CD4-positive, alpha-beta memory T cell (primary cell): ENCODE measurements at places on chromosomes 2 and 18.

- peak; percentile 23 for DNase-seq
Measured at GRCh38 chr2:236359426-236360045, 95.3 kb upstream of the ASB18 start.

- no peak for DNase-seq
Measured at GRCh38 chr2:217250013-217250524, 390.2 kb upstream of the TNP1 start.

DNA sequence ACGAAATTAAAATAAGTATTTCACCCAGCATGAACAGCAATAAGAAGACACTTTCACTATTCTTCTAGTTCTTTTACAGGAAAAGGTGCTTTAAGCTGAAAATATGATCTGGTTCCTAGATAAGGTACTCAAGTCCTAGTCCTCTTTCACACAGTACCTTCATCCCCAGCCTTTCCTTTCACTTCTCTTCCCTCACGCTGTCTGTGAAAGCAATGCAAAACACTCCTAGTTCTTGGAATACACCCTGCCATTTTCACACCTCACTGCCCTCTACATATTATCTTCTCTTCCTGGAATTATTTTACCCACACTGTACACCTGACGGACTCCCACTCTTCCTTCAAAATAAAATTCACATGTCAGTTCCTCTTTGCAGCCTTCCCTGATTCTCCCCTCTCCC, 82.9 kb downstream of the DNAH7 start:
- DNase-seq = no peak

DNA sequence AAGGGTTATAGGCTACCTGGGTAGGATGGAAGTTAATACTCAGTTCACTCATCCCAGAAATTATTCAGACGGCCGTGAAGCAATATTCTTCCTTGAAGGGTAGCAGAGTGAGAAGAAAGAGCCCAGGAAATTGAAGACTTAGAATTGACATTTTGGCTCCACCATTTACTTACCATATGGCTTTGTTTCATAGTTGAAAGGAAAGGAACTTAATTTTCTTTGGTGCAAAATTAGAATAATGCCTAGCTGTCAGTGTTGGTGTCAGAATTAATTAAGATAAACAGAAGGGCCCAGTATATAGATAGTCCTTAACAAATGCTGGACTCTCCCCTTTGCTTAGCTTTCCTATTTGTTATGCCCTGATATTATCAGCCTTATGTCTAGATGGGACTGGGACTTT, 263.2 kb downstream of the KCNJ3 start:
- DNase-seq = no peak

- no peak for DNase-seq
Measured at GRCh38 chr2:206112108-206112507, 26.1 kb upstream of the INO80D start.

DNA sequence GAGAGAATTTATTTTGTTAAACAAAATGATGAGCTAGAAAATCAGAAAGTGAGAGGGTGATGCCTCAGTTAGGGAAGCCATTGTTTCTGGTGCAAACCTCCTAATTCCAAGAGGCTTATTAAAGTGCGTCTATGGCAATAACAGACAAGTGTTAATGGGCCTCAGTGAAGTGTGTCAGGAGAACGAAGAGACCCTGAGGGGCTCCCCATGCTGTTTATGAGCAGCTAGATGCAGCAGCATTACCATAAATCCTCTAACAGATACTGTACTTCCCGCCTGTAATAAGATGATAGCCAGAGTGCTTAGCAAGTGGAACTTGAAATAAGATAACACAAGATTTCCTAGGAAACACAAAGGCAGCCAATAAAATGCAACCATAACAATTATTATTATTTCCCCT, 157.4 kb downstream of the MYT1L start:
- DNase-seq = no peak

DNA sequence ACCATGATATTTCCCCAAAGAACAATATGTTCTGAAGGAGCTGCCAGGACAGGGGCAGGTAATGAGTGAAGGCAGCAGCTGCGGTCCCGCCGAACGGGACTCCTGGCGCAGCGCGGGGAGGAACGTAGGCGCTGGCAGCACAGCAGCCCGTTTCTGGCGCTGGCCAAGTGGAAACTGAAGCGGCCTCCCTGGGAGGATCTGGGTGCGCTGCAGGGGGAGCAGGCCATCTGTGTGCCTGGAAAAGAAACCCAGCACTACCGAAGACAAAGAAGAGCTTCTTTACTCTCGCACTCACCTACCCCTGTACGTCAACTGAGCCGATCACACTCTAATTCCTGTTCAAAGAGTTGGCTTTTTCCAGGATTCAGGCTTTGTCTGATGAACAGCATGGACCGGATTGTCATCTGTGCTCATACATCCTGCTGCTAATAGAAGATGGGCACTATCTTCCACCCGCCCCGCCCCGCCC, 11.8 kb downstream of the G6PC2 start:
- DNase-seq = no peak

DNA sequence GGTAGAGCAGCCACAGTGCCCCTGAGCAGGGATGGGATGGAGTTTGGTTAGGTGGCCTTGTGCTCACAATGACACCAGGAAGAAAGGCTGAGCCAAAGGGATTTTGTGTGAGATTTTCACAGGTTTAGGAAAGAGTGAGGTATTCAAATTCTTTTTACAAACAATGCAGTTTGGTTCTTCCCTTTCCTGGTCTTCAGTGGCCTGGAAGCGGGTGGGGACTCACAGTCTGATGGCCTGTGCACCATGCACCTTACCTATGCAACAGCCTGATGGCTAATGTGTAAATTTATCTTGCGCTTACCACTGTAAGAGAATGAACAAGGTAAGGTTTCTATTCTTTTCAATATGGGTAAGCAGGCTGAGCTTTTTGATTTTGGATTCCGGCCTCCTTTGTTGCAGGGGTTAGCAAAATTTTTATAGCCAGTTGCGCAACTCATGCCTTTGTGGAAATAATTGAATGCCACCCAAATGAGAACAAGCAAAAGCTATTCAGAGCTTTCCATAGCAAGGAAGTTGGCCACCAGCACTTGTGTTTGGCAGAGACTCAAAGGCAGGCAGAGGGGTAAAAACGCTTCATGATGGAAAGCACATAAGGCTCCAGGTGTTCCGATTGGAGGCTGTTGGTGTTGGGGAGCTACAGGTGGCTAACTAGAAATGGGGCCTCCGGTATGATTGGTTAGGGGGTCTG, 23.8 kb upstream of the IL1R2 start:
- no peak for DNase-seq

GRCh38 chr2:149038442-149039212, at the start of gene LYPD6B:
LYPD6B (plus strand) TSS chr2:149038699; CDS start chr2:149130949, 92,250 bp downstream.
- no peak for DNase-seq

- DNase-seq = no peak
Measured at GRCh38 chr18:32048507-32049091, 30.0 kb downstream of the RNF125 start.

GRCh38 chr2:230434677-230435324, 18.8 kb downstream of the SP100 start:
- DNase-seq = no peak

- DNase-seq = no peak
Measured at GRCh38 chr2:152460567-152460966, 125.6 kb downstream of the FMNL2 start.

- DNase-seq = no peak
Measured at GRCh38 chr18:50014606-50015005, 180.3 kb downstream of the MYO5B start.

GRCh38 chr2:20533993-20534622, 87.2 kb downstream of the RHOB start:
- no peak for DNase-seq

DNA sequence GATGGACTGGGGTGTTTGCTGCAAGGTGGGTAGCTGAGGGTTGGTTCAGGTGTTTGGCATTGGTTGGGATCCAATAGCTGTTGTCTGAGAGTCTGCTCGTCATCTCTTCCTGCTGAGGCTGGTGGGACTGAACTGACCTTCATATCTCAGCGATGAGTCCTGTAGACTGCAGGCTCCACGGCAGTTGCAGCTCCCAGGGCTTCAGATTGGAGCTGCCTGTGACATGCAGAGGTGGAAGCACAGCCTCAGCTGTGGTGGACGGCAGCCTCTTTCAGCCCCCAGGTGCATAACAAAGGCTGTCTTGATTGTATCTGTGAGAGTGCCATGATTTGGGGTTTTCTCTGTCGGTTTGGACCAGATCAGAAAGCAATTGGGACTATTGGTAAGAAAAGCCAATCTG, 3.9 kb upstream of the IL1R2 start:
- DNase-seq = no peak

- DNase-seq = peak; percentile 63
Measured at GRCh38 chr2:196131384-196131937, 39.9 kb downstream of the STK17B start.

DNA sequence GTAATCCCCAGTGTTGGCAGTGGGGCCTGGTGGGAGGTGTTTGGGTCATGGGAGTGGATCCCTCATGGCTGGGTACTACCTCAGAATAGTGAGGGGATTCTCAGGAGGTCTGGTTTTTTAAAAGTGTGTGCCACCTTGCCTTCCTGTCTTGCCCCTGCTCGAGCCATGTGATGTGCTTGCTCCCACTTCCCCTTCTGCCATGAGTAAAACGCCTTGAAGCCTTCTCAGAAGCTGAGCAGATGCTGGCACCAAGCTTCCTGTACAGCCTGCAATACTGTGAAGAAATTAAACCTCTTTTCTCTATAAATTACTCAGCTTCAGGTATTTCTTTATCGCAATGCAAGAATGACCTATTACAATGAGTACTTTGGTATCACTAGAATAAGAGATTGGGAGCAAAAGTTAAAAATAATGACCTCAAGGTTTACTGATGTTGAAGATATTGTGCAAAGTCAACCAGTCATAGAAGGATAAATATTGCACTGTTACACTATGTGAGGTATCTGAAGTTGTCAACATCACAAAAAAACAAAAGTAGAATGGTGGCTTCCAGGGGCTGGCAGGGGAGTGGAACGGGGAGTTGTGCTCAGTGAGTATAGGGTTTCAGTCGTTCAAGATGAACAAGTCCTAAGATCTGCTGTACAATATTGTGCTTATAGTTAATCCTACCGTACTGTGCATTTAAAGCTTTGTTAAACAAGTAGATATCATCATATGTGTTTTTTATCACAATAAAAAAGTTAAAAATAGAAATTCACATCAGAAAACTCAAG, 938.3 kb upstream of the CNTNAP5 start:
- no peak for DNase-seq

DNA sequence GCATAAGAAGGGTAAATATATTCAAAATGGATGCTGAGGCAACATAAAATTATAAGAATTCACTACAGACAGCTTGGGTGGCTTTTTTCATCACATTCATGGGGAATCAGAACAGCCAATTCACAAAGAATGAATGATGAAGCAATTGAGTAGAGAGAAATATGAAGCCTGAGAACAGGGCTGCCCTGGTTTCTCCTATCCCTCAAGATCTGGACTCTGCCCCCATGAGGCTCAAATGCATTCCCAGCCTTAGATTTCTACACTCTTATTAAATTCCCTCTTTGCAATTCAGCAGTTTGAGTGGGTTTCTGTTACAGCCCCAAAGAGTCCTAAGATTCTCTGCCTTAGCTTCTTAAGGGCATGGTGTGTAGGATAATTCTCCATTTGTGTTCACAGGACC, 172.5 kb downstream of the MAIP1 start:
- no peak for DNase-seq

DNA sequence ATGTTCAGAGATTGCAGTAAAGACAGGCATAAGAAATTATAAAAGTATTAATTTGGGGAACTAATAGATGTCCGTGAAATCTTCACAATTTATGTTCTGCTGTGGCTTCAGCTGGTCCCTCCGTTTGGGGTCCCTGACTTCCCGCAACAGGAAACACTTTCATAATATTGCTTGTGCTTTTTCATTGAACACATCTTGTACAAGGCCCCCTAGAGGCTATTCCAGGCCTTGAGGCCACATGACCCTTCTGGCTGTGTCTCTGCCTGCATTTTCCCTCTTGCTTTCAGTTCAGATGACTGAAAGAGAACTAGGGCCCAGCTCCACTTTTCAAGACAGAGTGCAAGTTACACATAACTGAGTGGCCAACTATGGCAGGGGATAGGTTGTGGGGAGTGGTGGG, 164.1 kb downstream of the TMEM247 start:
- no peak for DNase-seq

DNA sequence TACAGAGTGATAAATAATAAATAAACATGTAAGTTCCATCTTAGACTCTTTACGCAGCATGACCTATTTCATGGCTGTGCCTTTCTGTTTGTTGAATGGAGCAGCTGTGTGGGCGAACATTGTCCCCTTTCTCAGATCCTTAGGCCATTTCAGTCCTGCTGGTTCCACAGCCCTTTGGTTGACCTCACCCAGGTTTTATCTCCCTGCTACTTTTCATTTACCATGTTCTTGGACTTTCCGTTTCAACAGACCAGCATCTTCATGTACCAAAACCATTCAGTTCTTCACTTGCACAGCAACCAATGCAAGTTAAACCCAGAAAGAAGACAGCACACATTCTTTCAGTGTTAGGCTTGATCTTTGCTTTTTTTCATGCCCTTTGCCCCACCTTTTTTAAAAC, 83.8 kb downstream of the XRCC5 start:
- no peak for DNase-seq

DNA sequence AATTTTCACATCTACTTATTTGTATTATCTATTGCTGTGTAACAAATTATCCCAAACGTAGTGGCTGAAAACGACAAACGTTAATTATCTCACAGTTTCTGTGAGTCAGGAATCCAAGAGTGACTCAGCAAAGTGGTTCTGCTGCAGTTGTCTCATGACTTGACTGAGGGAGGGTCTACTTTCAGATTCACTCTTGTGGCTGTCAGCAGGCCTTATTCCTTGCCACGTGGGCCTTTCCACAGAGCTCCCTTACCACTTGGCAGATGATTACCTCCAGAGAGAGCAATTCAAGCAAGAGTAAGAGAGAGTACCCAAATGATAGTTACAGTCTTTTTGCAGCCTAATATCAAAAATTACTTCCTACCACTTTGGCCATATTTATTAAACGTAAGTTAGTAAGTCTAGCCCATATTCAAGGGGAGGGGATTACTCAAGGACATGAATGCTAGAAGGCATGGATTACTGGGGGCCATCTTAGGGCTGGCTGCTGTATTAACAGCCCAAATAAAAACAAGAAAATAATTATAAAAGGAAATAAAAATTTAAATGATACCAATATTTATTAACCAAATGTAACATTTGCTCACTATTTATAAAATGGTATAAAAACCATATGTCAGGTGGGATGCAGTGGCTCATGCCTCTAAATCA, 48.7 kb upstream of the NBEAL1 start:
- no peak for DNase-seq

- DNase-seq = no peak
Measured at GRCh38 chr2:208354964-208355381, 51.6 kb upstream of the PTH2R start.
